ENCODE measurements at places on chromosomes 3 and 15. TPM values are rescaled to one million over a fixed set of nuclear protein-coding genes. Genes with fewer than 3 reads are reported as not detected.

GRCh38 chr3:117302428-117302827 is 592.8 kb downstream of the TUSC7 start:
- no peak for DNase-seq

DNA sequence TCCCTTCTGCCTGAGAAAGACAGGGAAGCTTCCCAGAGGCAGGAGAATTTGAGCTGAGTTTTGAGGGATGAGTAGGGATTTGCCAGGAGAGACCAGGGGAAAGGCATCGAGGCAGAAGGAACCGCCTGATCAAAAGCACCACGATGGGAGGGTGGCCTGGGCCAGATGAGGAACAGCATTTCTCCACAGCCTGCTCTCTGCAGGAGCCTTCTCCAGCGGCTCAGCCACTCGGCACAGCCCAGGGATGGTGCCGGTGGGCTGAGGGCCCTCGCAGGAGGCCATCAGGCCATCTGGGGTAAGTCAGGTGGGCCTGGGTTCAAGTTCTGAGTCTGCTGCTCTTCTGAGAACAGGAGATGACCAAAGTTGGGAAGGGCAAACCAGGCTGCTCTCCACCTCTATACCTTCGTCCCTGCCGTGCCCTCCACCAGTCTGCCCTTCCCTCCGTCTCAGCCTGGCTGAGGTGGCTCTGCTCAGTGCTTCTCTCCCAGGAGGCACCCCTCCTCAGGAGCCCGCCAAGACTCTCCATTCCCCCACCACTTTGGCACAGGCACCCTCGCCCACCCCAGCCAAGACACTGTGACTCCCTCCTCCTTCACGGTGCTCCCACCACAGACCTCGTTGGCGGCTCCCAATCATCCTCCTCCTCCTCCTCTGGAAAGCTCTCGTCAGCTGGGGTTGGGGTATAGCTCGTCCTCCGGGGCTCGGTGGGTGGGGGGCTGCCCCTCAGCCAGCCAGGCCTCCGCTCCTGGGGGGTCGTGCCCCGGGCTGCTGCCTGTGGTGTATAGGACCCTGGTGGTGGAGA is 34.9 kb downstream of the GRIP2 start:
- DNase-seq: no peak

DNA sequence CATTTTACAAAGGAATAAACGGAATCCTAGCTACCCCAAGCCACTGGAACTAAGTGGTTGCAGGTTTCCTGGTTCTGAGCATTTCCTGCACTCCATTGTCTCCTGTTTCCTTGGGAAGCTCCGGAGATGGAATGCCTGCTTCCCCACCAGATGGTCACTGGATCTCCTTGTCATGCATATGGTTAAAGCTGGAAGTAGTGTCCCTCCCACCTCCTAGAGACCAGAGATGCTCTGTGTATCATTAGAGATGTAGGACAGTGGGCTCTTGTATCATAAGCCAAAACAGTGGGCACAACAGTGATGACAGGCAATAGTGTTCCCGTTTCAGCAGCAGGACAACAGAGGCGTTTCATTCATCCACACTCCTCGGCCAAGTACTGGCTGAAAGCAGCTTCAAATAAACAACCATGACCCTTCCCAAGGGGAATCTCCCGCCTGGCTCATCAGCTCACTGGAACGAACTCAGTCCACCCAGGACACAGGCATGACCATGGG is 136.2 kb upstream of the EIF1B start:
- no peak for DNase-seq

Gene SLC12A1
- total RNA-seq: not detected

DNA sequence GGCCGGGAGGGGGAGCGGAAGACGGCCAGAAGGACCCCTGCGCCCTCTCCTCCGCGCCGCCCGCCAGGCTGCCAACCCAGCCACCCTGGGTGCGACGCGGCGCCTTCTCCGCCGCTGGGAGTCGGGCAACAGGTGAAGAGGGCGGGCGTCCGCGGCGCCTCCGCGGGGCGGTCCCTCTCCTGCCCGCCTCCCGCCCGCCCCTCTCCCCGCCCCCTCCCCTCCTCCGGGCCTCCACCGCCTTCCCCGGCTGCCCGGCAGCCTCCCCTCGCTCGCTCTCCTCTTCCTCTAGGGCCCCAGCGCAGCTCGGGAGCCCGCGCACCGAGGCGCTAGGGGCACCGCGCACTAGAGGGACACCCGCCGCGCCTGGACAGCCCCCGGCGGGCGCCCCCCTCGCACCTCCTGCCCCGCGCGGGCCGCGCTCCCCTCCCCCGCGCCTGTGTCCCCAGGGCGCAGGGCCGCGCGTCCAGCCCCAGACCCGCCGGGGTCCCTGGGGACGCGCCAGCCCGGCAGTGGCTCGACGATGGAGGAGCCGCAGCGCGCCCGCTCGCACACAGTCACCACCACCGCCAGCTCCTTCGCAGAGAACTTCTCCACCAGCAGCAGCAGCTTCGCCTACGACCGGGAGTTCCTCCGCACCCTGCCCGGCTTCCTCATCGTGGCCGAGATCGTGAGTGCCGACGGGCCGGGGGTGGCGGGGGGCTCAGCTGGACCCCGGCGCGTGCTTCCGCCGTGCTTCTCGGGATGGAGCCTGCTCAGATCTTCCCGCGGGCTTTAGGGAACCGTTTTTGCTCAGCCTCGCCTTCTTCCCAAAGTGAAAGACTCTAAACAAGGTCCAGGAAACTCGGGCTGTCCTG is at the start of gene CMTM8:
Gene CMTM8 (plus strand): TSS at position 228 of the 854 bp plus-strand sequence. CDS start 293 bp downstream, at position 521.
- peak; percentile 53 for DNase-seq

Gene CPLX3
- not detected for total RNA-seq

Gene NR1D2
- 41.4 TPM for total RNA-seq

- DNase-seq: no peak
Measured at GRCh38 chr3:21544076-21544462, 206.9 kb downstream of the ZNF385D start.

DNA sequence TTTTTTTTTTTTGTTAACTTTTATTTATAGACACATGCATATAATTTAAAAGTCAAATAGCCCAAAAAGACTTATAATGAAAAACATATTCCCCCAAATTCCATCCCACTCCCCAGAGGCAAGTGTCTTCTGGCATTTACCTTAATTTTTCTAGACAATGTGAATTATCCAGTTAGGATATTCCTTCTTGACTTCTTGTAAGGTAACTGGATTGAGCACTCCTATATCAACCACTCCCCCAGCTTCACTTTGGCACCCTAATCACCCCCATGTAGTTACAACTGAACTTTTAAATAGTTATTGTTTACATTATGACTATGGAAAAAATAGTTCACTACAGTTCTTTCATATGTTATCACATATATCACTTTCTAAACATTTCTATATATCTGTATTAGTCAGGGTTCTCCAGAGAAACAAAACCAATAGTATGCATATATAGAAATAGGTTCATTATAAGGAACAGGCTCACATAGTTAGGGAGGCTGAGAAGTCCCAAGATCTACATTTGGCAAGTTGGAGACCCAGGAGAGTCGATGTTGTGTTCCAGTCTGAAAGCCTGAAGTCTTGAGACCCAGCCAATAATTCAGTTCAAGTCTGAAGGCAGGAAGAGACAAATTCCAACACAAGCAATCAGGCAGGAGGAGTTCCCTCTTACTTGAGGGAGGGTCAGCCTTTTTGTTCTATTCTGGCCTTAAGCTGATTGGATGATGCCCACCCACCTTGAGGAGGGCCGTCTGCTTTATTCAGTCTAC is 175.8 kb downstream of the THSD4 start:
- DNase-seq: no peak

Gene NUP210
- 19.9 TPM for total RNA-seq

Gene C2CD4A
- total RNA-seq: 0.49 TPM

DNA sequence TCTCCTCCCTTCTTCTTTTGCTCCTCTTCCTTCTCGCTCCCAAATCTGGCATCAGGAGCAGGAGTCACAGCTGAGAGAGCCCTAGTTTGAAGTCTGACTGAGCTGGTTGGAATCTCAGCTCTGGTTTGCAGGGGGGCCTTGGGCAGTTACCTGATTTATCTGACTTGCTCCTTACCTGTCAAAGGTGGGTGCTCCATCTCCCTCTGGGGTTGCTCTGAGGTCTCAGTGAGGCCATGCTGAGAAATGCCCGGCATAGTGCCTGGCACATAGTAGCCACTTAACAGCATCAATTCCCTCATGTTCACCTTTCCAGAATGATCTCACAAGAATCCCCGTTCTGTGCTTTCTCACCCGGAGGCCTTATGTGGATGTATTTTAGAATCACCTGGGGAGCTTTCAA is 121.2 kb upstream of the CTDSPL start:
- no peak for DNase-seq

DNA sequence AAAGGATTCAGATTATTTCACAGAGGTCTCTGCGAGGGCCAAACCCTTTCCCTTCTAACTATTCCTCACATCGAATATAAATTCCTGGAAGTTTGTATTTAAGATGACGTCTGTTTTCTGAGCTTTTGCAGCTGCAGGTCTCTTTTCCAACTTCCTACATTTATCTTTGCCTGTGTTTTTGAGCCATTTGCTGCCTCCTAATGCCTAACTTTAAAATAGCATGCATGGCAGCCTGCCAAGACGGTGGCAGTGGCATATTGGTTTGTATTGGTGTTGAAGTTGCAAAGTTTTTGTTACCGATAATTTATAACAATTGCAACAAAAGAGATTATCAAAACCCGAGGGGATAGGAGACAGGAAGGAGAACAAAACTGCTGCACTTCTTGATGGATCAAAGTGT is 187.1 kb upstream of the DNAJC19 start:
- peak; percentile 74 for DNase-seq

GRCh38 chr3:139629033-139629432 is 48.7 kb downstream of the NMNAT3 start:
- DNase-seq: no peak

GRCh38 chr15:34722439-34722836 is 32.4 kb downstream of the GJD2 start:
- DNase-seq: no peak

Gene CACNA2D2
- 2.6 TPM for total RNA-seq

DNA sequence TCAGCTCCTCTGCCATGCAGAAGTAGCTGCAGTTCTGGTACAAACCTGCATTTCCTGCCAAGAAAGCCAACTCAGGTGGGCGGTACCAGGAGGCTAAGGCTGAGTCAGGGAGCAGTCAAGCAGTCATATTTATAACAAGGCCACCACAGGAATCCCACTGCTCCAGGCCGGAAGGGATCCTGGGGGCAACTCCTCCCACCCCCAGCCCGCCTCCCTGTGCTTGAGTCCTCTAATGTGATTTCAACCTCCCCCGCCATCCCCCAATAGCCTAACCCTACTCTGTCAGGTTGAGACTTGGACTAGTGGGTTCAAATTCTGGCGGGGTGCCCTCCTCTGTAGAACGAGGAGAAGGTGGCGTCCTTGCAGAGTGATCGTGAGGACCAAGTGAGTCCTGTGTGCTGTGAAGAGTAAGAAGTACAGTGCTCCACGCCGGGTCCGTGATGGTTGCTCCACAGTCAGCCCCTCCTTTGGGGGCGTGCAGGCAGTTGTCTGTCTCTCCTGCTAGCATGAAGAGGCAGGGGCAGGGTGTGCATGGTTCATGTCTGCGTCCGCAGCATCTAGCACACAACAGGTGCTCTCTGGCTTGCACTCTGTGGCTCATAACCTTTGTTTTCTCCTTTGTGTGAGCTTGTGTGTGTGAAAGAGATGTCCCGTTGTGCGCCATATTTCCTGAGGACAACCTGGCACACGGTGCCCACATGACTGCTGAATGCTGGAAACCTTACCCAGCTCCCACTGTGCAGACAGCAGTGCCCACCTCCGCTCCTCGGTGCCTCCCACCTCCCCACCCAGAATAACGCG is 78.3 kb downstream of the SMAD6 start:
- peak; percentile 58 for DNase-seq

GRCh38 chr3:185831195-185831594 is 6.4 kb upstream of the IGF2BP2 start:
- no peak for DNase-seq

- no peak for DNase-seq
Measured at GRCh38 chr15:81184188-81184587, 12.5 kb upstream of the IL16 start.
